T-helper 22 cell (primary cell): ENCODE measurements at places on chromosomes 7 and 10.

DNA sequence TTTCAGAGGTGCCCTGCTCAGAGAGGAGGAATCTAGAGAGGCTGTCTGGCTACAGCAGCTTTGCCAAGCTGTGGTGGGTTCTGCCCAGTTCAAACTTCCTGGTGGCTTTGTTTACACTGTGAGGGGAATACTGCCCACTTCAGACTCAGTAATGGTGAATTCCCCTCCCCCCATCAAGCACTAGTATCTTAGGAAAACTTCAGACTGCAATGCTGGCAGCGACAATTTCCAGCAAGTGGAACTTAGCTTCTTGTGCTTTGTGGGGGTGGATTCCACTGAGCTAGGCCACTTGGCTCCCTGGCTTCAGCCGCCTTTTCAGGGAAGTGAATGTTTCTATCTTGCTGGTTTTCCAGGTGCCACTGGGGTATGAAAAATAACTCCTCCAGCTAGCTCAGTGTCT is 42.8 kb downstream of the CYP2C8 start:
- DNase-seq, result no peak

GRCh38 chr7:5450549-5451327 is 27.1 kb upstream of the TNRC18 start:
- no peak for DNase-seq

- DNase-seq, result no peak
Observed at GRCh38 chr7:77887567-77887966, 89.0 kb downstream of the PHTF2 start.

- no peak for DNase-seq
Observed at GRCh38 chr7:41830271-41830670, 127.4 kb upstream of the INHBA start.

- no peak for DNase-seq
Observed at GRCh38 chr10:63766745-63767137, 245.5 kb downstream of the REEP3 start.
